T-helper 2 cell (primary cell): ENCODE measurements at places on chromosomes 3 and 15.

- DNase-seq = no peak
Measured at GRCh38 chr15:91559066-91559465, 294.4 kb upstream of the SLCO3A1 start.

- no peak for DNase-seq
Measured at GRCh38 chr3:176430244-176431037, 766.8 kb downstream of the TBL1XR1 start.

GRCh38 chr3:13492048-13492447 lies 11.9 kb downstream of the HDAC11 start:
- no peak for DNase-seq

GRCh38 chr15:68560501-68561113 lies 18.2 kb upstream of the CORO2B start:
- no peak for DNase-seq

DNA sequence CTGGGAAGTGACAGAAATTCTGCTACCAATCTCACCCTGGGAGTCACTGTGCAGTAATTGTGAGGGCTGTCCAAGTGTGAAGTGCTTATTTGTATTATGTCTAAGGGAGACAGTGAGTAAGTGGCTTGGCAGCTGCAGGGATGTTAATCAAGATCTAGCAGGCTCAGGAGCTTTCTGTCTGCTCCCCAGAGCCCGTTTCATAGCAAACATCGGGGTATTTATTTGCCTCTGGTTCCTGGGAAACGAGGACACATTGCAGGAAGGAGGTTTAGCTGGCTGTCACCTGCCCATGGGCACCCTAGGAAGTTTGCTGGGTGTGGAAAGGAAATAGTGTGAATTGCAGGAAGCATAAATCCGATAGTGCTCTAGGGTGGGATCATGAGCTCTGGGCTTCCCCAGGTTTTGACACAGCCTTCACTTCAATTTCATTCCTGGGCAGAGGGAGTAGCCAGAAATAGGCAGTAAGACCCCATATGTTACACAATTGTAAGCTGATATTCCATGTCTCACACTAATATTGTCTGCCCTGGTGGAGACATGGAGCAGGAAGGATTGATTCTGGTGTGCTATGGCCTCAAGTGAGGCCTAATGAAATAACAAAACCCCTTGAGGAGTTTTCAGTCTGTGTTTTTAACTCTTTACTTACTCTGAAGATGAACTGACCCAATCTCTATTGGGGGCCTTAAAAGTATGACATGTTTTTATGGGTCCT lies 74.1 kb upstream of the MITF start:
- no peak for DNase-seq

- DNase-seq = no peak
Measured at GRCh38 chr3:181929501-181929900, 217.8 kb downstream of the SOX2 start.

DNA sequence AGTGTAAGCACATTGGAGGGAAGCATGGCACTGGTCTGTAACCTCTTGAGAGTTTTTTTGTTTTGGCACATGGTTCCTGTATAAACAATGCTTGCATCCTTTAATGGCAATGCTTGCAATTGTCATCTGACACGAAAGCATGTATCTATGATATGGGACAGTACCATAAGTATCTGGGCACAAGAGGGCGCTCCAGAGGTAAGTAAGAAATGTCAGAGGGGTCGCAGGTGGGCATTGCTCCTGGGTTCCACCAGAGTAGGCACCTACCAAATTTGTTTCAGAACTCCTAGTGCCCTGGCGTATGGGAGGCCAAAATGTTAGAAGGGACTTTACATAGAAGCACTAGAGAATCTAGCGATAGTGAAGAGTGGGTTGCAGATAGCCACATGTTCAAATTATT lies 58.7 kb upstream of the BCHE start:
- peak; percentile 0 for DNase-seq

DNA sequence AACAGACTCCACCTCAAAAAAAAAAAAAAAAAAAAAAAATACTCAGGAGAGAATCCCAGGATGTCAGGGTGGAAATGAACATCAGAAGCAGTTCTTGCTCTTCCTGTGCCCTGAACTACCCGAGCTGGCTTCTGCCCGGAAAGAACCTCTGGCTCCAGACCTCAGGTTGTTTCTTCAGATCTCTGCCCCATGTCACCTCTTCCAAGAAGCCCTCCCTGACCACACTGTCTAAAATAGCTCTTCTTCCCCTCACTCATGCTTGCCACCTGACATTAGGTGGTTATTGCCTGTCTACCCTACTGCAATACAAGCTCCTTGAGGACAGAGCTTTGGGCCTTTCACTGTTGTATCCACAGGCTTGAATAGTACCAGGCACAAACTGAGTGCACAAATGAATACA lies 8.2 kb downstream of the TKT start:
- no peak for DNase-seq

DNA sequence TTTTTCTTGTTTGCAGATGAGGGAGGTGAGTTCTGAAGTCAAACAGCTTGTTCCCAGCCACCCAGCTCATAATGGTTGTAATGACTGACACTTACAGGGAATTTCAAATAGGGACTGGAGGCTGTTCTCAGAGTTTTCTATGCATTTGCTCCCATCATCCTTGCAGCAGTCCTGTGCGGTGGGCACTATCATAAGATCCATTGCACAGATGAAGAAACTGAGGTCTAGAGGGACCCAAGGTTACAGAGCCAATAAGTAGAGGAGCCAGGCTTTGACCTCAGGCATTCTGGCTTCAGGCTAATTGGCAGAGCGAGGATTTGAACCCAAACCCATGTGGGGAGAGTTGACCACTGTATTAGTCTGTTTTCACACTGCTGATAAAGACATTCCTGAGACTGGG lies 32.4 kb downstream of the FAH start:
- DNase-seq = no peak

- DNase-seq = no peak
Measured at GRCh38 chr15:88218557-88219221, 37.9 kb downstream of the NTRK3 start.

- DNase-seq = no peak
Measured at GRCh38 chr3:40224796-40225515, 84.6 kb upstream of the EIF1B start.

- no peak for DNase-seq
Measured at GRCh38 chr15:75008221-75008625, 12.9 kb downstream of the SCAMP5 start.

- DNase-seq = no peak
Measured at GRCh38 chr3:156359368-156359767, 195.5 kb downstream of the SSR3 start.

DNA sequence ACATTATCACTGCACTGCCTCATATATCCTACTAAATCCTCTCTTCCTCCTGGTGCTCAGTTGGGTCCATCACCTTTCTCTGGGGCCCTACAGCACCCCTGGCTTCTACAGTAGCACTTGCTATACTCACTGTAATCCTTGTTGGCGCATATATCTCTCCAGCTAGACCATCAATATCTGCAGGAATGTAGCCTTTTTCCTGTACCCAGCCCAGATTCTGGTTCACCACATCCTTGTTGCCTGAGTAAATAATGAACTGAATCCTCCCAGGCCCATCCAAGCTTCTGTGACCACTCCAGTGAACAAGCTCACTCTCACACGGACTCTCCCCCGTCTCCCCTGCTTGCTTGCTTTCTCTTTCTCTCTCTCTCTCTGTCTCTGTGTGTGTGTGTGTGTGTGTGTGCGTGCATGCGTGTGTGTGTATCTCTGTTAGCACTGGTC lies 62.5 kb upstream of the LIPC start:
- DNase-seq = no peak

GRCh38 chr3:882533-882932 lies 210.3 kb upstream of the CNTN6 start:
- DNase-seq = no peak

GRCh38 chr3:154952553-154952952 lies 127.6 kb upstream of the MME start:
- no peak for DNase-seq
